Activated CD8-positive, alpha-beta memory T cell treated with anti-CD3 and anti-CD28 coated beads for 4 hours (primary cell): ENCODE measurements at places on chromosomes 2 and 18.

DNA sequence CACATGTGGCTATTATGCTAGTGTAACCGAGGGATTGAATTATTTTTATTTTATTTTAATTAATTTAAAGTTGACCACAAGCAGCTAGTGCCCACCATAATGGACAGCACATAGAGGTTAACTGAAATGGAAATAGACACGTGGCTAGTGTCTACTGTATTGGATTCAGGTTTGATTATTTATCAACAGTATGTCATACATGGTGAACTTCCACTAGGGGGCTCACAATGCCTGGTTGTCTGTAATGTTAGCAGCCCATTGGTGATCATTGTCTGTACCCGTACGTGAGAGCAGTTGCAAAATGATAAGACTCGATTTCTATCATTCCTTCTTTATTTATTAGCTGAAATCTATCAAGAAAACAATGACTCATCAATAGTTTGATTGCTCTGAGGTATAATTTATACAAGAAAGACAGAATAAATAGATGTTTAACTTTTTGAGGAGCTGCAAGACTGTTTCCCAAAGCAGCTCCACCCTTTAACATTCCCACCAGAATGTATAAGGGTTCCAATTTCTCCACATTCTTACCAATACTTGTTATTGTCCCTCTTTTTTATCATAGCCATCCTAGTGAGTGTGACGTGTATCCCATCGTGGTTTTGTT, 76.5 kb downstream of the CYBRD1 start:
- no peak for DNase-seq

DNA sequence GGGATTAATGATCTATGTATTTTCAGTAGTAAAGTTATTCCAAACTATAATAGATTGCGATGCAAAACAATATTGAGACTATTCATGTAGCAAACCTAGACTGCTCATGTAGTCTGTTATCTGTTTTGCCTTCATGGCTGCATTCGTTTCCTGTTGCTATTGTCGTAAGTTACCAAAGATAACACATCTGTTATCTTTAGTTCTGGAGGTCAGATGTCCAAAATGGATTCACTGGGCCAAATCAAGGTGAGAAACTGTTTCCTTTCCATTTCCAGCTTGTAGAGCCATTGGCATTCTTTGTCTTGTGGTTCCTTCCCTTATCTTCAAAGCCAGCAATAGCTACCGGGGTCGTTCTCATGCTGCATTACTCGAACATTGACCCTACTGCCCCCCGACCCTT, 20.9 kb downstream of the ITGAV start:
- DNase-seq, result no peak

DNA sequence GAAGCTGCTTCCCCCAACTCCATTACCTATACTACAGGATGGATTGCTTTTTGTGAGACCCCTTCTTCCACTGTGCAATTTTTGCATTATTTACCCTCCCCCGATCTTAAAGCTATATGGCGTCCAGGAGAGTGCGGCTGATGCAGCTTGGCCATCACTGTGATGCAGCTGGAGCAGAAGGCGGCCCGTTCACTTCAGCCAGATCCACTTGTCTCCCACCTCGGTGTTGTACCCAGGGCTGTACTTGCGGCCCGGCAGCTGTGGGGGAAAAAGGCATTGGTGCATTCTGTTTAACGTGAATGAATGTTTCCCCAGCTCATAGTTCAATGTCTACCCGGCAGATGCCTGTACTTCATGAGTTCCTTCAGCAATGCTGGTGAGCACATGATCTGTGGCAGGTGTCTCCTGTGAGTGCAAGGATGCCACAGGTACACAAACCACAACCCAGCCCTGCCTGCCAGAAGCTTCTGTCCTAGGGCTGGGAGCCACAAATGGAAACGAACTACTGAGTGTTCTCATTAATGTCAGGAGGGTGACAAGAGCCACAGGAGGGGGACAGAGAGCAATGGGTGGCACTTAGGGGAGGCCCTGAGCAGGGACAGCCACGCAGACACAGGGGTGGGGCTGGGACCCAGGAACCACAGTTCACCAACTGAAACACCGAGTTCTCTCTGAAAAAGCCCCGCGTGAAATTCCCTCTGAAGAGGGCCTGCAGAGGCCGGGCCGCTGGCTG, 64.0 kb downstream of the NDUFA10 start:
- no peak for DNase-seq

DNA sequence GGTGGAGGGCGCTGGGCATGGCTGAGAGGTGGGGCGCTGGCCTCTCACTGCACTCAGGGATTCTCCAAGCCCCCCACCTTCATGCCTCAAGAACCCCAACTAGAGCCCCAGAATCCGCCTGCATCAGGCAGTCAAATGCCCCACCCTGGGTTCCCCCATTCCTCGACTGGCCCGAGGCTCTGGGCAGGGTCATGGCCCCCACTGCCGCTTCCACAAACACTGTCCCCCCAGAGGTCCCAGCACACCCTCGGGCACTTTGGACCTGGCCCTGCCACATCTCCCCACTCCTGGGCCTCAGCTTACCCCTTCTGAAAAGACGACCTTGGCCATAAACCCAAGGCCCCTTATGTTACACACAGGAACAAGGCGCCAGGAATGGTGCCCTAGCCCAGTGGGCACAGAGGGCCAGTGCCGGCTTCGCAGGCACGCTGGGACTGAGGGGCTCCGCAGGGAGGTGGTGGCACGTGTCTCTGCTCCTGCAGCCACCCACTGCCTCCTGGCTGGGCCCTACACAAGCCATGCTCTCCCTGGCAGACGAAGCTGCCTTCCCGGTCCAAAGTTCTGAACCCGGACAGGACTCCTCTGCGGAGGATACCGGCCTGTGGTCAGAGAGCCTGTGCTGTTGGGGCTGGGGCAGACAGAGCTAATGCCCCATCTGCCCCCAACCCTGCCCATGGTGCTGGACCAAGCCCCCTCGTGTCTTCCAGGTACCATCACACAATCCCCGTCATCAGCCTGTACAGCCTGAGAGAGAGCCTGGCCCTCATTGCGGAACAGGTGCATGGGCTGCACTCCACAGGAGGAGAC, 6.8 kb downstream of the AGXT start:
- DNase-seq, result no peak

DNA sequence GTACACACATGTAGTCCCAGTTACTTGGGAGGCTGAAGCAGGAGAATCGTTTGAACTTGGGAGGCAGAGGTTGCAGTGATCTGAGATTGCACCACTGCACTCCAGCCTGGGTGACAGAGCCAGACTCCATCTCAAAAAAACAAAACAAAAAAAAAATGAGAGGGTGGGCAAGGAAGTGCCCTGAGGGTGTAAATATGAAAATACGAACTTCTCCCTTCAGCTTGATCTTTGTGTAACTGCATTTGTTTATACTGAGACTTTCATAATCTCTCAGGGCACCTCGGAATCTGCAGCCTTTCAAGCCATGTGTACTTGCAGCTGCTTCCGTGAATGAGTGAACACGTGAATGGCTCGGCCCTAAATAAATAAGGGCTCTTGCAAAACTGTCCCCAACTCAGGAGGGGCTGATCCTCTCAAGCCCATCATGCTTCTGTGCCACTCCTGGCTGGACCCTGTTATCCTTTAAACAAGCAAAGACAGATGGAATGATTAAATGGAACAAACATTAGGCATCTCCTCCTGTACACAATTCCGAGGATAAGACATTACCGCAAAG, 96.8 kb downstream of the BOD1L2 start:
- DNase-seq, result no peak
